H54 (cell line): ENCODE measurements at places on chromosomes 12 and 14.

- peak; percentile 63 for DNase-seq
Observed at GRCh38 chr14:77181603-77182437, at the start of gene TMEM63C. TSS of gene TMEM63C (plus strand) at chr14:77181798. CDS start at chr14:77218814, 37,016 bp downstream.

GRCh38 chr12:108620236-108620879 lies 13.3 kb downstream of the SELPLG start:
- DNase-seq: no peak

DNA sequence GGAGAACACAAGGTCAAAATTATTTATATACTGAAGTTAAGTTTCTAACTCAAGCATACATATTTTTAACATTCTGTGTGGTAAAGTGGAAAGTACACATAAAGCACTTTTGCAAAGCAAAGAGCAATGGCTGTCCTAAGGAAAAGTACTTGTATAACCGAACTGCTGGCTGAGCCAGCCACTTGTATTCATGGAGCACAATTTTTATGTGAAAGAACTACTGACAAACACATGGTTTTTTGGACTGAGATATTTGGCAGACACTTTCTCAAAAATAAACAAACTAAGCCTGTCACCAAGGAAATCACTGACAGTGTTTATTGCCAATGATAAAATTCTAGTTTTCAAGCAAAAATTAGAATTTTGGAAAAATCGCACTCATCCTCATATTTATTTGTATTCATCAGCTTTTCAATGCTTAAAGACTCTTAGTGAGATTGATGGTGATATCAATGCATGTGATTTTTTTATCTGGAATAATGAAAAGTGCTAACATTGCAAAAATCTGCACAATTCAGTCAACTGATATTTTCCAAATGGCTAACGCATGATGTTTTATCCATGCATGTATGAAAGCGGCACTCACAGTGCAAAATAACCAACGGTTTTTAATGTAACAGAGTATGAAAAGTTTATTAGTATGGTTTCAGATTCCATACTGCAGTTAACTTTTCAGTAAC lies 125.3 kb downstream of the IPO8 start:
- no peak for DNase-seq

- no peak for DNase-seq
Observed at GRCh38 chr14:92978229-92979021, 55.5 kb downstream of the CHGA start.

DNA sequence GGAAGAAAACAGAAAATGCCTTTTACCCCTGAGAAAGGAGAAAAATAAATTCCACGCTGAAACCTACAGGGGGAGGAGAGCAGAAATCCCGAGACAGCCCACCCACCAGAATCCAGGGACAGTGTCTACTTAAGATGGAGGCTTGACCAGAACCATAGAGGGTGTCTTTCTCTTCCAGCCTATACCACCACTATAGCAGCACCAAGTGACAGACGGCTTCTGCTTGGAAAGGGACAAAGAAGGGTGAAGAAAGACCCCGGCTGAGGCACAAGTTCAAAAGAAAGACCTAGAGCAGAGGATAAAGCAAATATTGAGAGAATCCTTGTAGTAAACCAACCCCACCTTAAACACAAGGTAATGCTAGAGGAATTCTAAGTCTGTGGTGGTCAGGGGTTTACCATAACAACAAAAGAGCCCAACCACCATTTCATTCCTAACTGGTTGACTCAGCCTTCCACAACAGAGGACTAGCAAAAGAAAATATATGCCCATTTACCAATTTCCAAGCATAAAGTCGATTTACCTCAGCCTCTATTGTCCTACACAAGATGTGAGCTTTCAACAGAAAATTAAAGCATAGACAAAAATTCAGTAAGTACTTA lies 105.3 kb upstream of the FOXG1 start:
- no peak for DNase-seq

DNA sequence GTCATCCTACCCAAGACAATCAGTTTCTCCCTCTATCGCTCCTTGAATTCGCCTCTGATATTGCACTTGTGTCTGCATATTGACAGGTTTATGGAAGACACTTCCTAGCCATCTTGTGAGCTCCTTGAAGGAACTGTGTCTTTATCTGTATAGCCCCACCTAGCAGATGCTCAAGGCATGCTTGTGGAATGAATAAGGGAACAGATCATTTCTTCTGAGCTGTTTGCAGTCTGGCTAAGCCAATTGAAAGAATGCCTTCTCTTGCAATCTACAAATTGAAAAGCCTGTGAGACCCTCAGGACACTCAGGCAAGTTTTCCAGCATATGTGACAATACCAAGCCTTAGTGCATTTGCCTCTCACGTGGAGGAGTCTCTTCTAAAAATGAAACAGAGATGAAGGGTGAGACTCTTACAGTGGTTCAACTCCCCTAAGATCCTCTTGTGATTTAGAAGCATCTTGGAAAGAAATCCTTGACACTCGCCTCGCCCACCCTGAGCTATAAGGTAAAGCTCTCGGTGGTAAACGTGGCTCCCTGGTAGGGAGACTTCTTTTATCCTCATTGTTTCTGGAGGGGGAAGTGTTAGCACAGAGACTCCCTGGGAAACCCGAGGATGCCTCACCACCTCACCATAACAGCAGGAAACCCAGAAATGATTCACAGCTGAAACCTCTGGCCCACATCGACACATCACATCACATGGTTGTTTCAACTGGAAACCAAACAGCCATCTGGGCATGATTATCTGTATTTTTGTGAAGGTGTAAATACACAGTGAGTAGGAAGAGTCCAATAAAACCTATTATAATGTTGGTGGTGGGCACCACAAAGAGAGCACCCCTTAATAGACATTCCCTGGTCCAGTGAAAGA lies 112.3 kb upstream of the BCL2L14 start:
- DNase-seq: peak; percentile 82

GRCh38 chr12:52566847-52567291 lies 6.8 kb downstream of the KRT74 start:
- DNase-seq: no peak

- no peak for DNase-seq
Observed at GRCh38 chr12:98373025-98373554, 142.3 kb upstream of the TMPO start.

DNA sequence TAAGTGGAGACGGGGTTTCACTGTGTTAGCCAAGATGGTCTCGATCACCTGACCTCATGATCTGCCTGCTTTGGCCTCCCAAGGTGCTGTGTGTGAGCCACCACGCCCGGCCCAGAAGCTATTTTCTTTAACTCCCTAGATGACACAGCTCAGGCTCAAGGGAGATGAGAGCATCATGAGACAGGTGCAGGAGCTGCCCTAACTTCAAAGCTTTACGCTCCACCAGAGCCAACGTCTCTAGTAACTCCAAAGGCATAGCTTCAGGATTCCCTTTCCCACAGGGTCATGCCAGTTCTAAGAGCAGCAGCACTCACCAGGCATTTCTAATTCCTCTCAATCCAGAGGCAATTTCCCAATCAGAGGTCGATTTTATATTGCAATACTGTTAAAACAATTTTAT lies 21.0 kb downstream of the NDUFA12 start:
- no peak for DNase-seq

DNA sequence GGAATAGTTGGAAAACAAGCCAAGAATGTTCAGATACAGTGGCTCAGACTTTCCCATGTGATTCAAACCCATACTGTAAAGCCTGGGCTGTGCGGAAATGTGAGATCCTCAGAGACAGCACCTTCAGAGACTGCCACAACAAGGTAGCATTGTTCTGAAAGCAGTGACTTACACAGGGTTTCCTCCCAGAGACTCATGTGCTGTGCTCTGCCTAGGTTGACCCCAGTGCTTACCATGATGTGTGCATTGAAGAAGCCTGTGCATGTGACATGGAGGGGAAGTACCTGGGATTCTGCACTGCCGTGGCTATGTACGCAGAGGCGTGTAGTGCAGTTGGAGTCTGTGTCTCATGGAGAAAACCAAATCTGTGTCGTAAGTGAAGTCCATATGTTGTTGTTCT lies 219.4 kb downstream of the LRRK2 start:
- DNase-seq: no peak

DNA sequence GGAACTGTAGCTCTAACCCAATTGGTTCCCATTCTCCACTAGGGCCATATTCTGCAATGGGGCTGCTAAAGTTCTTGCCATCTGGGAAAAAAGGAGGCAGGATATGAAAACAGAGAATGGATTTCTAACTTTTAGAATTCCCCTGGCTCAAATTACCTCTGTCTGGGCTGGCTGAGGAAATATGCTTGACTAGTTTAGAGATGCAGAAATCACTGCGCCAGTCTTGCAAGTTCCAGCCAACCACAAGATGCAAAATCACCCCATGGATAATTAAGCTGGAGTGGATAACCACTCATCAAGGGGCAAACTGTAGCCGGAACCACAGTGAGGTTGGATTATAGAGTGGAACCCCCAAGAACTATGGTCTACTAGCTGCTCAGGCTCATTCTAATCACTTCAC lies 126.3 kb downstream of the RALGAPA1 start:
- no peak for DNase-seq

DNA sequence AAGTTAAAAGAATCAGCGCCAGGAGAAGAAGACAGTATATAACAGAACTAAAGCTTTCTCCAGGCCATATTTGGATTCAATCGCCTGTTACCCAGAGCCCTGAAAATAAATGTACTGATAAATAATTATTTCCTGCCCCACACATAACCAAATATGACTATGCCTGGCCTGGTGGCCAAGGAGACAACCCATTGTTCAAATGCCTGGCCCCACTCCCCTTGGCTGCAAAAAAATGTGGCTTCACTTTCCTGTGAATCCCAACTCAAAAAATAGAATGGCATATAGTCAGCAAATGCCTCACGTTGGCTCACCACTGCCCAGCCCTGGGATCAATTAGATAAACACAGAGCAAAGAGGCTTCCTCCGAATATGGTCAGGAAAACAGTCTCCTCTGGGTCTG lies 472.1 kb downstream of the BCL11B start:
- DNase-seq: no peak

DNA sequence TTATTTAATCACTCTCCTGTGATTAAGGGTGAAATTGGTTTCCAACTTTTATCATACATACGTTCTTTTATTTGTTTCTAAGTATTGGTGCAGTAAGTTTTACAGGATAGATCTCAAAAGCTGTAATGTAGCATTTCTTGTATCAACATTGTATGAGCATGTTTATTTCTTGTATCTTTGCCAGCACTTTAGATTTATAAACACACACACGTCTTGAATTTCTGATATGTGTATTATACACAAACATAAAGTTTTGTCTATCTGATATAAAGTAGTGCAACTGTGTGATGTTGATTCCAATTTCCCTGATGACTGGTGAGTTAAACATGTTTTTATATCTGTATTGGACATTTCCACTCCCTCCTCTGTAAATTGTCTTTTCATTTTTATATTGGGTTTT lies 134.7 kb downstream of the NOVA1 start:
- no peak for DNase-seq

- no peak for DNase-seq
Observed at GRCh38 chr14:61641914-61642613, 53.2 kb upstream of the HIF1A start.

- DNase-seq: no peak
Observed at GRCh38 chr14:43621282-43621681, 885.8 kb downstream of the FSCB start.

GRCh38 chr12:47080725-47081502 lies 1.2 kb upstream of the AMIGO2 start:
- DNase-seq: peak; percentile 30

DNA sequence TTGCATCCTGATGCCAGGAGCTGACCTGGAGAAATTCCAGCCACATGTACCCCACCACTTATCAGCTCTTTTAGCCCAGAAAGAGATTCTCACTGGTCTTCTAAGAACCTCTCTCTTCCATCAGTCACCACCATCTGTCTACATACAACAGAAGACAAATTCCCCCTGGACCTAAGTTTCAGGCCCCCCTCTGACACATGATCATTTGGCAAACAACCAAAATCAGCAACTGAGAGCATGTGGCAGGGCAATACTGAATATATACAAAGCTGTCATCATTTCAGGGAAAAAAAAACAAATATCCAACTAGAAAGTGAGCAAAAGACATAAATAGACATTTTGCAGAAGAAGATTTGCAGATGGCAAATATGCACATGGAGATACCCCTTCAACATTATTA lies 180.2 kb downstream of the FOXN3 start:
- no peak for DNase-seq

GRCh38 chr14:23829736-23830471 lies 123.7 kb upstream of the DHRS4 start:
- peak; percentile 30 for DNase-seq

DNA sequence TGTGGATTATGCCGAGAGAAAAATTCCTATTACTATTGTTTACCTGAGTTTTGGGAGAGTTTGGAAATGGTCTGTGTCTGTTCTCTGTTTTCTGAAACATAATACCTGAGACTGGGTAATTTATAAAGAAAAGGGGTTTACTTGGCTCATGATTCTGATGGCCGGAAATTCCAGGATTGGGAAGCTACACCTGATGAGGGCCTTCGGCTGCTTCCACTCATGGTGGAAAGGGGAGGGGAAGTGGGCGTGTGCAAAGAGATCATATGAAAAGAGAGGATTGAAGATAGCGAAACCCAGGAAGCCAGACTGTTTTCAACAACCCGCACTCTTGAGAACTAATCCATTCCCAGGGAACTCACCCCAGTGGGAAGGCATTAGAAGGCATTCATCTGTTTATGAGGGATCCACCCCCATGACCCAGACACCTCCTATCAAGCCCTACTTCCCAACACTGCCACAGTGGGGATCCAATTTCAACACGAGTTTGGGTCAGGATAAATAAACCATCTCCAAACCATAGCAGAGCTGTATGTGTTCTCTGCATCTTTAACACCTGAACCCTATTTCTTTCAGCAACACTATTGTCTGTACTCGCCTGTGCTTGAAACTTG lies 51.1 kb downstream of the APAF1 start:
- DNase-seq: no peak

GRCh38 chr12:117583092-117583491 lies 221.7 kb upstream of the NOS1 start:
- no peak for DNase-seq

- DNase-seq: no peak
Observed at GRCh38 chr14:61673305-61673704, 22.0 kb upstream of the HIF1A start.

DNA sequence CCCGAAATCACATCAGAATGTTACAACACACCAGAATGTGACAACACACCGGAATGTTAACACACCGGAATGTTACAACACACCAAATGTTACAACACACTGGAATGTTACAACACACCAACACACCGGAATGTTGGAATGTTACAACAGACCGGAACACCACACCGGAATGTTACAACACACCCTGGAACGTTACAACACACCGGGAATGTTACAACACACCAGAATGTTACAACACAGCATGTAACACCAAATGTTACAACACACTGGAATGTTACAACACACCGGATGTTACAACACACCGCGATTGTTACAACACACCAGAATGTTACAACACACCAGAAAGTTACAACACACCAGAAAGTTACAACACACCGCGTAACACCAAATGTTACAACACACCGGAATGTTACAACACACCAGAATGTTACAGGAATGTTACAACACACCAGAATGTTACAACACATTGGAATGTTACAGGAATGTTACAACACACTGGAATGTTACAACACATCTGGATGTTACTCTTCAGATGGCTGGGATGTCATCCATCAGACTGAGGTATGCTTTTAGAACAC lies 21.1 kb downstream of the CHFR start:
- DNase-seq: no peak
